ENCODE measurements at places on chromosomes 3 and 15. TPM values are rescaled to one million over a fixed set of nuclear protein-coding genes. Genes with fewer than 3 reads are reported as not detected.

FRMD4B gene
- 78.0 TPM for total RNA-seq

MAP6D1 gene
- 2.9 TPM for total RNA-seq

TXNRD3 gene
- 1.3 TPM for total RNA-seq

- no peak overlapping the region for H3K27ac ChIP-seq
- no peaks in the 10 kb centered on the region for H3K27me3 ChIP-seq
- H3K4me3 ChIP-seq = no peak overlapping the region
Observed at GRCh38 chr15:64521726-64522164, 61.4 kb downstream of the ZNF609 start.

DNA sequence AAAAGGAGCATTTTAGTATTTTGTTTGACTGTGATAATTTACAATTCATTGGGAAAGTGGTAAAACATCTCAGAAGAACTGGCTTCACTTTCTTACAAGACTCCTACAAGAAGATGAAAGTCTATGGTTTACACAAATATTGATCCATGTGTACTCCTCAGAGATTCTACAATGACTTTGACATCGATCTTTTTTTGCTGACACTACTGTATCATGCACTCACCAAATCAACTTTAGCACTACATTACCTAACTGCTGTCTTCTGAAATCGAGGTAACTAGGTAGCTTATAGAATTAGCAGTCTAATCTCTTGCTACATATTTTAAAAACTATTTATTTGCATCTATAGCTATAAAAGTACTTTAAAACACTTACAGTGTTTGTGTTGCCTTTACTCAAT, 757.6 kb downstream of the TBL1XR1 start:
- no peaks in the 10 kb centered on the region for H3K27me3 ChIP-seq
- H3K4me1 ChIP-seq = no peaks in the 10 kb centered on the region
- H3K4me3 ChIP-seq = no peak overlapping the region
- no peak overlapping the region for H3K27ac ChIP-seq
- no peak for DNase-seq

GABRB3 gene
- total RNA-seq = not detected

DNA sequence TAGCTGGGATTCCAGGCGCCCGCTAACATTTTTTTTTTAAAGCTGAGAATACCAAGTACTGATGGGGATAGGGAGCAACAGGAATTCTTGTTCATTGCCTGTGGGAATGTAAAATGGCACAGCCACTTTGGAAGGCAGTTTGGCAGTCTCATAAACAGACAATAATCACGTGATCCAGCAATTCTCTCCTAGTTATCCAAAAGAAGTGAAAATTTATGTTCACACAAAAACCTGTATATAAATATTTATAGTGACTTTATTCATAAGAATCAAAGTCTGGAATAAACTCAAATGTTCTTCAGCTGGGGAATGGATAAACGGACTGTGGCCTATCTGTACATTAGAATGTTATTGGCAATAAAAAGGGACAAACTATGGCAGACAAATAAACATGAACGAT, 72.5 kb upstream of the NEO1 start:
- no peak overlapping the region for H3K4me3 ChIP-seq
- H3K36me3 ChIP-seq = no peaks in the 10 kb centered on the region
- no peaks in the 10 kb centered on the region for H3K4me1 ChIP-seq
- H3K27me3 ChIP-seq = peaks cover 22% of the 10 kb centered on the region
- no peak for DNase-seq

- H3K27me3 ChIP-seq = peaks cover 4% of the 10 kb centered on the region
- H3K27ac ChIP-seq = no peak overlapping the region
- H3K4me3 ChIP-seq = no peak overlapping the region
- H3K36me3 ChIP-seq = no peaks in the 10 kb centered on the region
- H3K4me1 ChIP-seq = peaks cover 11% of the 10 kb centered on the region
- no peak for DNase-seq
Observed at GRCh38 chr3:64508140-64508539, 179.7 kb downstream of the ADAMTS9 start.

DNA sequence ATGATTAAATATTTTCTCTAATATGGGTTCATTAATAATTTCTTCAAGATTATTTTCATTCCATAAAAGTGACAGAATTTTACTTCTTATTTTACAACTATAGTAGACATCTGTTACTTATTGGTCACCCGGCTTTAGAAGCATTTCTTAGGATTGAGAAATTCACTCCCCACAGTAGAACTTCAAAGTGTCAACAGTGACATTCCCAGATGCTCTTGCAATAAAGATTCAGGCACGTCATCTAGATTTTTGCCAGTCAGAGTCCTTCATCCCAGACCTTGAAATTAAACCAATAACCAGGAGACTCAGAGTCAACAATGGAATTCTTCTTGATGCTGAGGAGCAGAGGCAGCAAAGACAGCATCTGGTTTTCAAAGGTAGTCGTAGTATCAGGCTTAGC, 190.8 kb downstream of the VGLL3 start:
- no peaks in the 10 kb centered on the region for H3K36me3 ChIP-seq
- no peaks in the 10 kb centered on the region for H3K27me3 ChIP-seq
- no peak for DNase-seq
- H3K4me1 ChIP-seq = no peaks in the 10 kb centered on the region
- no peak overlapping the region for H3K4me3 ChIP-seq

GRCh38 chr3:155772801-155773200, 27.9 kb upstream of the PLCH1 start:
- peaks cover 7% of the 10 kb centered on the region for H3K36me3 ChIP-seq
- no peaks in the 10 kb centered on the region for H3K27me3 ChIP-seq
- no peaks in the 10 kb centered on the region for H3K4me1 ChIP-seq
- no peak overlapping the region for H3K4me3 ChIP-seq

DNA sequence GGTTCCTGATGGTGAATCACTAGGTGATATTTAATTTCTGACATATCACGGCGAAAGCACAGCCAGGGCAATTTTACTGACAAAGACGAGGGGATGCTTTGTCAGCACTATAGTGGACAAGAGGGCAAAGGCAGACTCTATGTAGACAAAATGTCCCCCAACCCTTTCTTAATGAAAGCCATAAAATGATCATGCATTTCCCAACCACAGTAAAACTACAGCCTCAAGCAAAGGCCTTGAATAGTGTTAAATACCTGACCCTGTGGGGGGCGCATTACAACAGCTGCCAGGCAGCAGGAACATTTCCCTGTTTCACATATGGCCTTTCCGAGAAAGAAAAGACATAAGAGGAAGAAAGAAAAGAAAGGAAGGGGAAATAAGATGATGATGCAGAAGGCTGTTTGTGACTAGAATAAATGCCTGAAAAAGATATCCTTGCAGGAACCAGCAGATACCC, 49.5 kb downstream of the GLDN start:
- no peak overlapping the region for H3K27ac ChIP-seq
- peaks cover 5% of the 10 kb centered on the region for H3K4me1 ChIP-seq
- no peak for DNase-seq
- H3K27me3 ChIP-seq = no peaks in the 10 kb centered on the region
- H3K36me3 ChIP-seq = no peaks in the 10 kb centered on the region

FMN1 gene
- 0.69 TPM for total RNA-seq

DNA sequence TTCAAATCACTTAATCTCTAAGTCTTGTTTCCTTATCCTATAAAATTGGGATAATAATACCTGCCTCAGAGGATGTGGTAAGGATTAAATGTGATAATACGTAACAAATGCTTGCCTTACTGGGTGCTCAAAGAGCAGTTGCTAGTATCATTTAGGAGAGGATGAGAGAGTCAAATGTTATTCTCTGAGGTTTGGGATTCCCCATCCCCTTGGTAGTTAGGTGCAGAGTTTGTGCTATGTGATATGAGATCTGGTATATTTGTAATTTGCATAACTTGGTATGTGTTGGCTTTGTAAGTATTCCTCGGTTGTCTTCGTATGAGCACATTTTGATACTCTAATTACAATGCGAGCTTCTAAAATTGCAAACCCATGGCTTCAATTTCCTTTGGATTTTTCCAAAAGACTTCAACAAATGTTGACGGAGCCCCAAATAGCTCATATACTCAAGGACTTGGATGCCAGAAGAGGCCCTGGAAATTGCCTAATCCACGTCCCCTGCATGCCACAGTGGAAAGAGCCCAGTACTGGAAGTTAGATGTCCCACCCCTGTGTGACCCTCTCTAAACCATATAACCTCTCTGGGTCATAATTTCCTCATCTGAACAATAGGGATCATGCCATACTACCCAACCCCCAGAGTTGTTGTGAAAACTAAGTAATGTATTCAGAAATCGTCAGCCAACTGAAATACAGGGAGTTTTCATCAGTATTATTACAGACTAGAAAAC, 85.0 kb downstream of the FBN1 start:
- H3K36me3 ChIP-seq = no peaks in the 10 kb centered on the region
- H3K4me3 ChIP-seq = no peak overlapping the region
- H3K4me1 ChIP-seq = no peaks in the 10 kb centered on the region
- DNase-seq = no peak
- no peak overlapping the region for H3K27ac ChIP-seq

Data from activated T-helper 2 cell treated with anti-CD3 and anti-CD28 coated beads, Interferon-gamma antibody, Interleukin-2, Interleukin-4, amounts not matched to agents 10 μg/mL and 5 μg/mL and 100 μg/mL, durations not matched to agents 14 hours and 24 hours and 36 hours (primary cell).